Nephron progenitor cell (in vitro differentiated cells): ENCODE measurements at places on chromosomes 7 and 10.

GRCh38 chr10:103696094-103696410 is 159.3 kb downstream of the SH3PXD2A start:
- no peak for DNase-seq

DNA sequence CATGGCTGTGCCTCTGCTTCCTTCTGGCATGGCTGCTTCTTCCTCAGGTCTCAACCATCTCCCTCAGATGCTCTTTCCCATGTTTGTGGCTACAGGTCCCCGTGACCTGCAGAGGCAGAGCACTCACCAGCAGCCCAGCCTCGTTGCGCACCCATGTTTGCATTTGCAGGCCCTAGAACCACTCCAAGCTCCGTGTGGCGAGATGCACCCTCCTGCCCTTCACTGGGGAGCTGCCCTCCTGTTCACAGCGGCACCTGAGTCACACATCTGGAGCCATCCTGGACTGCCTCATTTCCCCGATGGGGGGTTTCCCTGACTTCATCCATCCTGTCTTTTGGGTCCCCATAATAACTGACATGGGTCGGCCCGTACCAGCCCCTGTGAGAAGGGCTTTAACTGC is 35.9 kb downstream of the EGFR start:
- no peak for DNase-seq

DNA sequence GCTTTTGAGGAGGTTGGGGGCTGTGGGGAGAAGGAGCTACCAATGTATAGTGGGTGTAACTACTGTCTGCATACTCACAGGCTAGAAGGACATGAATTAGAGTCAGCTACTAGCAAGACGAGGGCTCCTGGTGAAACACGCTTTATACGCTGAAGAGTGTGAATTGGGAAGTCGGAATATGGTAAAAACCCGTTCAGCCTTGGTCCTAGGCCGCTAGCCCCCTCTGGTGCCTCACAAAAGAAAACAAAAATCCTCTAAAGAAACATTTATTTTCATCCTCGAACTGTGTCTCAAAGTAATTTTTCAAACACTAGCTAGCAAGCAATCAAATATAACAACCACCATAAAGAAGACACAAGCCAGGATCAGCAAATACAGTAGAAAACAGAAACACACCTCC is 338.1 kb upstream of the SEMA3C start:
- no peak for DNase-seq

GRCh38 chr10:132493246-132493755 is 44.3 kb upstream of the INPP5A start:
- no peak for DNase-seq

- DNase-seq: no peak
Observed at GRCh38 chr10:122050811-122051210, 61.8 kb downstream of the TACC2 start.

- DNase-seq: no peak
Observed at GRCh38 chr10:123092635-123093414, 42.9 kb upstream of the HMX3 start.
